ENCODE measurements at places on chromosomes 7 and 10.

DNA sequence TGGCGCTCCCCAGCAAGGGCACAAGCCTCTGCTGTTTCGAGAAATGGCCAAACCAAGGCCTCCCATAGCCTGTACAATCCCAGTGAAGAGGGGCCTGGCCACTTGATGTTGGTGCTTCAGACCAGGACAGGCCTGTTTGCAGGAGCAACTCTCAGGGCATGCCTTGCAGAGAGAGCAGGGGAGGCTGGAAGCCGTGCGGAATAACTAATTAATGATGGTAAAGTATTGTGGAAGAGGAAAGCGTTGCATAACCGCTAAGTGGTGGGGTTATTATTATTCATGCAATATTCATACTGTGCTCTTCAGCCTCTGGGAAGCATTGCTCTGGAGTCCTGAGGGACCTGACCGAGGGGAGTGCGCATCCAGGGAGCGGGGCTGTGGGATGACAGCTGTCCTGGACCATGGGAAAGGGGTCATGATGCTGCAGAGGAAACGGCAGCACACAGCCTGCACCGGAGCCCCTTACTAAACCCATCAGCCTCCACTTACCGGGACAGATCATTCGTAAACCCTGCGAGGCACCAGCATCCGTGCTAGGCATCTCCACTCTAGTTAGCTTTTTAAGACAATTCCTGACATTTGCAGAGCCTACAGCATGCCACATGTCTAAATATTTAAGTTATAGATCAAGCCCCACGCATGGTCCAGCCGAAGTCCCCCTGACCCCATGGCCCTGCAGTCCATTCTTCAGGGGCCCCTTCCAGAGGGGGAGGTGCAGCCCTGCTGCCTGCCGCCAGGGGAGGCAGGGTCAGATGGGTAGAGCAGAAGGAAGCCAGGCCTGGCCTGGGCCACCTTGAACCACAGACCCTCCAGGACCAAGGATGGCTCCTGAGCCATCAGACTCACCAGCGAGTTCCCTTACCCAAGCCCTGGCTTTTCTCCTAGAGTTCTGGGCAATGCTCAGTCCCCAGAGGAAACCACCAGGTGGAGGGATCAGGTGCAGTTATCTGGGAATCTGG is 11.6 kb downstream of the TMEM273 start:
- DNase-seq, result no peak

DNA sequence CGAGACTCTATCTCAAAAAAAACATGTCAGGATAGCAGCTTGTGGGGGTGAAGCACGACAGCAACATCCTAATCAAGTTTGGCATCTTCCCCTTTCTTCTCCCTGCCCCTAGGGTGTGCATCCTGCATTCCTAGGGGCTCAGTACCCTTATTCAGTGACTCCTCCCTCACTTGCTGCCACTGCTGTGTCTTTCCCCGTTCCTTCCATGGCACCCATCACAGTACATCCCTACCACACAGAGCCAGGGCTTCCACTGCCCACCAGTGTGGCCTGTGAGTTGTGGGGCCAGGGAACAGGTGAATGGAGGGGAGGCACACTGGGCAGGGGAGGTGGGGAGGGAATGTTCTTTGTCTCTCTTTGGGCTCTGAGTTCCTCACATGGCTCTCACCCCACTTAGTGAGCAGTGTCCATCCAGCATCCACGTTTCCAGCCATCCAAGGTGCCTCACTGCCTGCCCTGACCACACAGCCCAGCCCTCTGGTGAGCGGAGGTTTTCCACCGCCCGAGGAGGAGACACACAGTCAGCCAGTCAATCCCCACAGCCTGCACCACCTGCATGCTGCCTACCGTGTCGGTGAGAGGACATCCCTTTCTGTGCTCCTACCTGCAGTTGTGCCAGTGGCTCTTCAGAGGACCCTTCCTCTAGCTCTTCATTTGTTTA is 11.4 kb downstream of the NDST2 start:
- DNase-seq, result no peak

- no peak for DNase-seq
Observed at GRCh38 chr7:28423112-28423511, 10.8 kb downstream of the CREB5 start.

GRCh38 chr7:152158801-152159587 is 133.5 kb downstream of the GALNT11 start:
- no peak for DNase-seq

DNA sequence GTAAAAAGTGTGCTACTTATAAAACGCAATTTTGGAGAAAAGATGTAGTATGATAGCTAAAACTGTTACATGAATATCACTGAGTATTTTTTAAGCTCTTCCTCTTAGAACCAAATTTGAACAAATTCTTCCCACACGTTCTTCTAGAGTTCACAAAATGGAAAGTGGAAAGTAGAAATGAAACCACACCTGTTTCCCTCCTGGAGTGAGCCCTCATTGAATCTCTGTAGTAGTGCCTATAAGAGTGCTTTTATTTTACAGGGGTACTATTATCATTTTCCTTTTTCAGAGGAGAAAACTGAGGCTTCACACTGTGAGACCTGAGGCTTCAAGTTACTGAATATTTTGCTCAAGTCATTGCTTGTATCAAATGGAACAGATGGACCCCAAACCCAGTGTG is 393.0 kb downstream of the NRG3 start:
- no peak for DNase-seq

GRCh38 chr10:10792681-10793080 is 225.0 kb upstream of the CELF2 start:
- no peak for DNase-seq

DNA sequence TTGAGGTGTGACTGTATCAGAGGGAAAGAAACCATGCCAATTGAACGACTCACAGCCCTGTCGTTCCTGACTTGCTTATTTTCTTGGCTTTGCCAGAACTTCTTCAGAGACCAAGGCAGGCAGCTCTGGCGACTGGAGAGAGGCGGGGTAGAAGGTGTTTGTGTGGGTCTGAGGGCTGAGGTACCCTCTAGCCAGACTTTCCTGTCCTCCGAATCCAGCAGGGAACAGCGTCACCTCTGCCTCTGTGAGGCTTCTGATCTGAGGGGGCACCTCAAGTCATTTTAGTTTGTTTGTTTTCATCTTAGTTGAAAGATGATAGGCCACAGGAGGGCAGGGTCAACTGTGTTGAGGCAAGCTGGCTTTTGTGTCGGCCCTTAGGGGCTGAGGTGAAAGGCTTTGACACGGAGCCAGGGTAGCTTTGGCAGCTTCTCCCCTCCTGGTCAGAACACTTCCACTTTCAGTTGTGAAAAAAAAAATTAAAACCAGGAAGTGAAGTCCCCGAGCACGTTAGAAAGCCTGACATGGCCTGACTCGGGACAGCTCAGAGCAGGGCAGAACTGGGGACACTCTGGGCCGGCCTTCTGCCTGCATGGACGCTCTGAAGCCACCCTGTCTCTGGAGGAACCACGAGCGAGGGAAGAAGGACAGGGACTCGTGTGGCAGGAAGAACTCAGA is 1.9 kb downstream of the ACSL5 start:
- DNase-seq, result peak; percentile 71

DNA sequence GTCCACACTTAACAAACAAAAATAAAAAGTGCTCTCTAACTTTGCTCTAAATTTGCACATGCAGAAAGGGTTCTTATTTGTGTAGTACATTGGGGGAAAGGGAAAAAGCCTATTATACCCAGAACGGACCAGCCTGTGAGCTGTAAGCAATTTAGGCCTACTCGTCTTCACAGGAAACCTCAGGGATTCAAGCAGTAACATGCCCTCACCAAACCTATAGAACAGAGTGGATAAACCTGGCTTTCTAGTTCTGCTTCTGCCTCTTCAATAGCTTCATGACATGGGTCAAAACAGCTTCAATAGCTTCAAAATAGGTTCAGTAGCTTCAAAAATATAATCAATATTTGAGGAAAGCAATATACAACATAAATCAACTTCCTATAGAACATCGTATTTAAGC is 163.7 kb downstream of the ARL4A start:
- no peak for DNase-seq

- no peak for DNase-seq
Observed at GRCh38 chr10:49768731-49769130, 6.6 kb upstream of the OGDHL start.

- DNase-seq, result no peak
Observed at GRCh38 chr10:79354141-79354540, 6.9 kb downstream of the PPIF start.
